ENCODE measurements at places on chromosomes 6 and 20. TPM values are rescaled to one million over a fixed set of nuclear protein-coding genes. Genes with fewer than 3 reads are reported as not detected.

The KIAA1755 gene
- not detected for total RNA-seq

The PDYN gene
- 0.65 TPM for total RNA-seq

The PAX1 gene
- not detected for total RNA-seq

The DEFB124 gene
- not detected for total RNA-seq

The SUMO4 gene
- total RNA-seq, result 0.97 TPM

The PACSIN1 gene
- total RNA-seq, result 6.5 TPM

The GPR63 gene
- total RNA-seq, result 5.0 TPM

The SLC17A2 gene
- total RNA-seq, result not detected

The GMPR gene
- total RNA-seq, result 7.1 TPM

The SGK2 gene
- 8.0 TPM for total RNA-seq

The ZC2HC1B gene
- not detected for total RNA-seq

The ZSCAN31 gene
- total RNA-seq, result 4.2 TPM

The CCDC28A gene
- 10.0 TPM for total RNA-seq

The NOTCH4 gene
- 2.0 TPM for total RNA-seq

The ZNF311 gene
- total RNA-seq, result 8.1 TPM

The FUT9 gene
- total RNA-seq, result 1.5 TPM

The DUSP22 gene
- 32.2 TPM for total RNA-seq

The LCA5 gene
- total RNA-seq, result 5.2 TPM

The SLC13A3 gene
- total RNA-seq, result 6.2 TPM

The TP53TG5 gene
- total RNA-seq, result 2.4 TPM

The OR12D3 gene
- not detected for total RNA-seq

The KHDRBS2 gene
- 27.0 TPM for total RNA-seq

The C6orf58 gene
- total RNA-seq, result not detected

The VSX1 gene
- total RNA-seq, result not detected

The DSP gene
- 153 TPM for total RNA-seq

The SLC22A7 gene
- not detected for total RNA-seq

The MCHR2 gene
- not detected for total RNA-seq

The CST4 gene
- total RNA-seq, result not detected

The TSPO2 gene
- total RNA-seq, result not detected

The FYN gene
- 93.8 TPM for total RNA-seq

The BIRC7 gene
- not detected for total RNA-seq

The MAK gene
- 0.35 TPM for total RNA-seq

The BEND3 gene
- 28.4 TPM for total RNA-seq

The SS18L1 gene
- 23.2 TPM for total RNA-seq

The ULBP2 gene
- total RNA-seq, result not detected

The MYCT1 gene
- 8.8 TPM for total RNA-seq

The FOXC1 gene
- total RNA-seq, result 10.1 TPM

The HSPA1L gene
- total RNA-seq, result 0.87 TPM

The UNC5CL gene
- total RNA-seq, result 3.6 TPM

The PRDM13 gene
- not detected for total RNA-seq

The BPI gene
- total RNA-seq, result not detected

The DDX43 gene
- total RNA-seq, result not detected

The CLIC5 gene
- not detected for total RNA-seq

The MLIP gene
- not detected for total RNA-seq

The MRPL18 gene
- total RNA-seq, result 56.9 TPM

Measured in endodermal cell (in vitro differentiated cells).